ENCODE measurements at places on chromosomes 1 and 21. TPM values are rescaled to one million over a fixed set of nuclear protein-coding genes. Genes with fewer than 3 reads are reported as not detected.
A peak's percentile ranks its signal among the peaks of the same experiment; 100 is the strongest.

DNA sequence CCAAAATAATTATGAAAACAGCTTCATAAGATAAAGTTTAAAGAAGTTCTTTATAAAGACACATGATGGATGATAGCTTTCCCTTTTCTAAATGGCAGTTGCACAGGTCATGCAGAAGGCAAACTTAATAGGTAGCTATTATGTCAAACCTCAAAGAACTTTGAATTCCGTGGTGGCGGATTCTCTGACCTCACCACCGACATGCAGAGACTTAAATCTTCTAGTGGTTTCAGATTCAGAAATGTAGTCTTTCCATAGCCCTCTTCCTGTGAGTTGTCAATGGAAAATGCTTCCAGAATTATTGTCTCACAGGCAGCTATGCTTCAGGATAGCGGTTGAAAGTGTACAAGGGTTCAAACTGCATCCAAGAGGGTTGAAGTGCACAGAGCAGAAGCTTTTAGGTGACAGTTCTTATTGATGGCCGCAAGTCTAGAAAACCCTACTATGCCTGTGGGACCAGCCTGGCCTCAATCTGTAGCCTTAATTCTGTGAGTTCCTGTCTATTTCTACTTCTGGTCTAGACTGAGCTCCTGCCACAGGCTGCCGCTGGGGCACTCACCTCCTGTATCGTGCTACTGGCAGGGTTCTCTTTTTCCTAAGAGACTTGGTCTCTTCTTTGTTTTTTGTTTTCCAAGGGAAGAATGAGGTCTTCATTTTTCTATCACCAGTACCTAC is 117.0 kb upstream of the ERRFI1 start:
- peak; percentile 87 for DNase-seq

WRAP73 gene
- 18.8 TPM for total RNA-seq

DNA sequence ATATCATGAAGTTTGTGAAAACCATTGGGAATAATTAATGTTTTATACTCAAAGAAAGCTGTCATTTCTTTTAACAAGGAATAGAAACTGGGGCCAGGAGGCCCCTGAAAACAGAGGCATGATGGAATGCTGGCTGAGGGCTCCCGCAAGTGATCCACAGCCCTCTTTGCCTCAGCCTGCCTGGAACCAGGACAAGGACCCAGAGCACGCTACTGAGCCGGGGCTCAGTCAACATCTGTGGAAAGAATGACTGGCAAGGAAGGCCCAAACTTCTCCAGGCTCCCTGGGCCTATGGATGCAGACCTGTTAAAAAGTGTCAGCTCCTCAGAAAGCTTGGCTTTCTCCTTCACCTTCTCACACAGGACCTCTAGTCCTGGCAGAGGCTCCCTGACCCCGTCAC is 32.6 kb downstream of the COLGALT2 start:
- DNase-seq = no peak

DNA sequence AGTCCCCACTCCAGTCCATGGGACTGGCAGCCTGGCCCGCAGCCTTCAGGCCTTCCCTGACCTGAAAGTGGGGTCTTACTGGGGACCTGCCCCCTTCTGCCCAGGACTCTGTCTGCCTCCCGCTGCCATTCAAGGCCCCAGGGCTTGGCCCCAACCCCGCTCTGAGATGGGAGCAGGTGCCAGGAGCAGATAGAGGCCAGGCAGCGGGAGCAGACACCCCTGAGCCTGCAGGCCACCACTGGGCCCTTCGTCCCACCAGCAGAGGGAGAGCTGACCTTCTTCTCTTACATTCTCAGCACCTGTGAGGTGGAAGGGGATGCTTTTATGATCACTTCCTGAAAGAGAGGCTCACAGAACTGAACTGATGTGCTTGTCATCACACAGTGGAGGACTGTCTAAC is 62.2 kb upstream of the TINAGL1 start:
- no peak for DNase-seq

DNA sequence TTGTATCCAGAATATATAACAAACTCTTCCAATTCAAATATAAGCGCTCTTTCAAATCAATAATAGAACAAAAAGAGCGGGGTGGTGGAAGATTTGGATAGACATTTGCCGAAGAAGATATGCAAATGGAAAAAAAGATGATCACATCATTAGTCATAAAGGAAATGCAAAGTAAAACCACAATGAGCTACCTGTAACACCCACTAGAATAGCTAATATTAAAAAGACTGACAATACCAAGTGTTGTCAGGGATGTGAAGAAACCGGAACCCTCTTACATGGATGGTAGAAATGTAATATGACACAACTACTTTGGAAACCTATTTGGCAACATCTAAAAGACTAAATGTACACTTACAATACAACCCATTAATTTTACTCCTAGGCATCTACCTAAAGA is 5.7 kb upstream of the TRAF5 start:
- peak; percentile 57 for DNase-seq

- peak; percentile 42 for DNase-seq
Measured at GRCh38 chr1:63829349-63830327, 55.8 kb downstream of the ROR1 start.

- peak; percentile 25 for DNase-seq
Measured at GRCh38 chr21:32137266-32137665, 141.6 kb downstream of the MIS18A start.

DNA sequence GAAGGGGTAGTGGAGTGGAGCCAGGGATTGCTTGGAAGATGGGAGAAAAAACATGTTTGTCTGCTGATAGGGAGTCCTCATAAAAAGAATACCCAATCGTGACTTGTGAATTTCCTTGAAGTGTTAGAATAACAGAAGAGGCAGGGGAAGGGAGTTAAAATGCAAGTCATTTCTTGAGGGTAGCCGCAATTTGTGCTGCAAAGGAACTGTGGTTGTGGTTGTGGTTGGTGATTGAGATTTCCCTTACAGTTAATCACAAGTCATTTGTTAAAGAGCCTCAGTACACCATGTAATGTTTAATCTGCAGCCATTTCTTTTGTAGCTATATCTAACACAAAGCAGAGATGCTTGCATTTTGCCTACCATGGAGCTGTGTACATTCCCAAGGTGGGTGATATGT is 38.5 kb upstream of the EGLN1 start:
- peak; percentile 80 for DNase-seq

DNA sequence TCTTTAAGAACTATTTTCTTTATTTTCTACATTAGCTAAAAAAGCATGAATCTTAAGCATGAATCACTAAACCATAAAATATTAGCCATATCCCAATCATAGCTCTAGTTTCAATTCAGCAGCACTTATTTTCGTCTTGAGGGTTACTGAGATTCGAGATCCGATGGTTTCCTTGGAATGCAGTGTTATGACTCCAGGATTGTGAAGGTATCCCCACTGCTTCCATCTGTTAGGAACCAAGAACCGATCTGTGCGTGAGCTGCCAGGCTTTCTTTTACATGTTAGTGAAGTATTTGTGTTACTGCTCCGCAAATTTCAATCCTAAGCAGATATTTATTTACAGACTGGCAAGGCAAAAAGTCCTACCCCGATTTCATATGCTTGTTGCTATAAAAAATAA is 18.8 kb downstream of the TNFRSF9 start:
- peak; percentile 36 for DNase-seq

NBPF4 gene
- not detected for total RNA-seq

- DNase-seq = no peak
Measured at GRCh38 chr1:224450159-224450558, 15.6 kb upstream of the WDR26 start.
